Stimulated activated CD4-positive, alpha-beta T cell treated with anti-CD3 and anti-CD28 coated beads, TNF-alpha, amount 100 ng/mL, for 1 hour (primary cell): ENCODE measurements at places on chromosomes 4 and X.

DNA sequence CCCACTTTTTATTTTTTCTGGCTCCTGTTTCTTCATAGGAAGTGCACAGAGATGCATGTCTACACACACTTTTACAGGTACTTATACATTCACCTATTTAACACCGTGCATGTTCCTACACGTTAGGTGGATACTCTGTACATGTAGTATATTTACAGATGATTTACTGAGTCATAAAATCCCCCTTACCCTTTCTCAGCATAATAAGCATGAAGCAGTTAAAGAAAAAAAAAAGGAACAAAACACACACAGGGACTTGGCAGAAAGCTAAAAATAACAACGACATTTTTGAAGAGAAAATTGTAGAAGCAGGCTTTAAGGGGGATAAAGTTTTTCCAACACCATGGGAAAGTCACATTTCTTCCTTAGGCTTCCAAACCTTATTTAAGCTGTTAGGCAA is 96.4 kb upstream of the IQCM start:
- DNase-seq: no peak

- DNase-seq: no peak
Measured at GRCh38 chr4:105594099-105595010, 41.9 kb downstream of the ARHGEF38 start.

DNA sequence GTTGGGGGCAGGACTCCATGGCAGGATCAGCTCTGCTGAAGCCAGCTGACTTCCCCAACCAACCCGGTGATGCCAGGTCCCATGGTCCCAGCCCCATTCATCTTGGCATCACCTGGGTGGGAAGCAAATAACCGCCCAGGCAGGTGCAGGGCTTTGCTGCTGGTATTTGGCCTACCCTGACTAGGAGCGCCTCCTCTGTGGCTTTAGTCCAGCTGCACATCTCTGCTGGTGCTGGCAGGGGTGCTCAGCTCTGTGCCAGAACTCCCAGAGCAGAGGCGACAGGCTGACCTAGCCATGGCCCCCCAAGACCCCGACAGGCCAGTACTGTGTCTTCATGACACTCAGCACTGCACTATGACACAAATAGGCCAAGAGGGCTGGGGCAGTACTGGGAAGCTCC is 64.4 kb downstream of the STARD8 start:
- no peak for DNase-seq

GRCh38 chr4:101254776-101255175 is 92.5 kb downstream of the PPP3CA start:
- no peak for DNase-seq
